Activated CD4-positive, alpha-beta T cell treated with anti-CD3 and anti-CD28 coated beads, Interleukin-2, amount 10 ng/mL, durations not matched to agents 24 days and 14 days (primary cell): ENCODE measurements at places on chromosomes 12 and 14. TPM values are rescaled to one million over a fixed set of nuclear protein-coding genes. Genes with fewer than 3 reads are reported as not detected.

- peak; percentile 71 for DNase-seq
Measured at GRCh38 chr14:72883961-72884360, 9.9 kb downstream of the DPF3 start.

- DNase-seq: no peak
Measured at GRCh38 chr12:49832836-49833421, 4.7 kb upstream of the NCKAP5L start.

GRCh38 chr12:131066886-131067490 lies 113.3 kb downstream of the ADGRD1 start:
- DNase-seq: no peak

GRCh38 chr12:107564946-107565345 lies 120.7 kb upstream of the PWP1 start:
- DNase-seq: peak; percentile 65

DNA sequence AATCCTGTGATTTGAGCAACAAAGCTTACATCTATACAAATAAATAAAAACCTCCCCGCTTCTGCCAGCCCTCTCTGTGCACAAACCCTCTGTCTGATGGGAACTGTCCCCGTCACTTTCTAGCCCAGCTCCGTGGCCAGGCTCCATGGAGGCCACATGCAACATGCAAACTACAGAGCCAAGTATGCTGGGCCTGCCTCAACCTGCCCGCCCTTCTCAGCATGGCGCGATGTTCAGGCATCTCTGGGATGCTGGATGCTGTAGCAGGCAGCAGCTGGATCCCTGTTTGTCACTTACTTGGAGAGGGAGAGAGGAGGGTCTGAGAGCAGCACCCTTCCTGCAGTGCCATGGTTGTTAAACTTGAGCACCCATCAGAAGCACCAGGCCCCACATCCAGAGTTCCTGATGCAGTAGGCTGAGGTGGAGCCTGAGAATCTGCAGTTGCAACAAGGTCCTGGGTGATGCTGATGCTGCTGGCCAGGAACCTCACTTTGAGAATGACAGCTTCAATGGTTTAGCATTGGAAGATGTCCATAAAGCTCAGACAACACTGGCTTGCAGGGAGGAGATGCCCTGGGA lies 32.4 kb downstream of the CLMN start:
- no peak for DNase-seq

The DEPDC4 gene
- 1.3 and 2.9 TPM in 2 replicates for total RNA-seq

The POTEG gene
- not detected in 2 replicates for total RNA-seq

- peak; percentile 91 for DNase-seq
Measured at GRCh38 chr14:73785834-73786635, 65.6 kb upstream of the PTGR2 start.

GRCh38 chr14:103628684-103629502 lies at the start of gene KLC1:
Gene KLC1, plus strand, starts transcription at chr14:103629211. Its CDS starts 25,354 bp downstream, at chr14:103654565.
- peak; percentile 96 for DNase-seq

The C12orf54 gene
- total RNA-seq: not detected in 2 replicates

- no peak for DNase-seq
Measured at GRCh38 chr14:22381408-22381760, 207.6 kb downstream of the DAD1 start.

- DNase-seq: no peak
Measured at GRCh38 chr14:34030864-34031263, 80.0 kb upstream of the EGLN3 start.

The SERPINA10 gene
- total RNA-seq: not detected in 2 replicates

- no peak for DNase-seq
Measured at GRCh38 chr12:28212182-28212581, 21.9 kb downstream of the CCDC91 start.

- DNase-seq: no peak
Measured at GRCh38 chr14:93085911-93086310, 29.8 kb downstream of the ITPK1 start.

GRCh38 chr12:124457287-124458219 lies 109.9 kb downstream of the NCOR2 start:
- peak; percentile 84 for DNase-seq

The EFCAB11 gene
- 6.8 and 7.8 TPM in 2 replicates for total RNA-seq

DNA sequence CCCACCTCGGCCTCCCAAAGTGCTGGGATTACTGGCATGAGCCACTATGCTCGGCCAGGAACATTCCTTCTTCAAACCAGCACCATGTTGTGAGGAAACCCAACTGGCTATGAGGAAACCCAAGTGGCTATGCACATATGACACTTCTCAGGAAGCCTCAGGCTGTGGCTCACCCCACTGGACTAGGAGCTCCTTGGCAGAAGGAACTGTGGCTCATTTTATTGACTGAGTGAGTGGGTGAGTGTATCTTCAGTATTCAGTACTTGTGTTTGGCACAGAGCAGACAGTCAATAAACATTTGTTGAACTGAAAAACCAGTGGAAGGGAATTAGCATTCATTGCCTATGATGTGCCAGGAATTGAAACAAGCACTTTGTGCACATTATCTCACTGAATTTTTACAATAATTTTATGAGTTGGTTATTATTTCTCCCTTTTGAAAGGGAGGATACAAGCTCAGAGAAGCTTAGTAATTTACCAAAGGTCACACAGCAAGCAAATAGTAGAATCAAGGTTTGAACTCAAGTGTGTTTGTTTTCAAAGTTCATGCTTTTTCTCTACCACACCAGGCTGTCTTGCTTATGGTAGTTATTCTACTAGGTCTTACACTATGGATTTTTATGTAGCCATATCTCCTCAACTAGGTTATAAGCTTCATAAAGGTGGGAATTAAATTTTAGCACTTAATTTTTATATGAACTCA lies 121.6 kb downstream of the VEZT start:
- DNase-seq: no peak

The CD27 gene
- total RNA-seq: 74.0 and 77.7 TPM in 2 replicates

The TSPAN19 gene
- not detected in 2 replicates for total RNA-seq

The CACNA2D4 gene
- 6.3 and 6.8 TPM in 2 replicates for total RNA-seq

- DNase-seq: no peak
Measured at GRCh38 chr14:23641915-23642588, 5.9 kb downstream of the DHRS2 start.

DNA sequence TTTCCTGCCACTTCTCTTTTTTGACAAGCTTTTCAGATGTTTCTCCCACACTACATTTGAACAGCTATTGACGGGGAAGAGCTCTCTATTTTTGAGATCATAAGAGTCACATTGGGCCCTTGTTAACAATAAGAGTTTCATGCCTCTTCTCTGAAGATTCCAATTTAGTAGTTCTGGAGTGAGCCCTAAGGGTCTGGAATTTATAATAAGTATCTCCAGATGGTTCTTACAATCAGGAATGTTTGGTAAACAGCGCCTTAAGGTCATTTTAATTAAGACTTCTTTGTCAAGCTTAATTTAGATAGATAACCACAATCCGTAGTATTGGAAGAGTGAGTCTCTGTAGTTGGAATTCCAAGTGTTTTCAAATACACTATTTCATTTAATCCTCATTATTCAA lies 60.6 kb upstream of the HECTD1 start:
- DNase-seq: no peak

GRCh38 chr12:10700581-10700980 lies 22.5 kb downstream of the YBX3 start:
- no peak for DNase-seq

DNA sequence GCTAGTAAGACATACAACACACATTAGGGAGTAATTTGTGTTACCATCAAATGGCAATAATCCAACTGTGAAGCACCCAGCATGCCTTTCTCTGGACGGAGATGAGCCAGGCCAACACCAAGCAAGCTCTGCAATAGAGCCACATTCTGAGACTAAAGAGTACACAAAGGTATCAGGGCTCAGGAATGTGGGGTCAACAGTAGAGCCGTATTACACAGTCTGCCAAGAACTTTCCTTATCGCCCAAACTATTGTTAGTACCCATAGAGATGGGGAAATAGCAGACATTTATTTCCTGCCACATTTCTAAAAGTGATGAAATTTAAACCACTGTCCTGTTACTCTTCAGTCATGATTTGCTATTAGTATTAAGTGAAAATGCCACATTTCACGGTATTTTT lies 113.7 kb downstream of the BMP4 start:
- no peak for DNase-seq

GRCh38 chr12:6523708-6524107 lies 10.6 kb upstream of the GAPDH start:
- no peak for DNase-seq

- peak; percentile 97 for DNase-seq
Measured at GRCh38 chr12:104986022-104986941, at the start of gene NOPCHAP1. Gene NOPCHAP1, plus strand, starts transcription at chr12:104986316. Its CDS starts 37 bp downstream, at chr12:104986353.

The TXNDC16 gene
- 4.7 and 6.2 TPM in 2 replicates for total RNA-seq

The FGF23 gene
- total RNA-seq: not detected in 2 replicates

GRCh38 chr12:32834122-32834521 lies 62.5 kb downstream of the PKP2 start:
- DNase-seq: no peak

The KRT77 gene
- not detected in 2 replicates for total RNA-seq

DNA sequence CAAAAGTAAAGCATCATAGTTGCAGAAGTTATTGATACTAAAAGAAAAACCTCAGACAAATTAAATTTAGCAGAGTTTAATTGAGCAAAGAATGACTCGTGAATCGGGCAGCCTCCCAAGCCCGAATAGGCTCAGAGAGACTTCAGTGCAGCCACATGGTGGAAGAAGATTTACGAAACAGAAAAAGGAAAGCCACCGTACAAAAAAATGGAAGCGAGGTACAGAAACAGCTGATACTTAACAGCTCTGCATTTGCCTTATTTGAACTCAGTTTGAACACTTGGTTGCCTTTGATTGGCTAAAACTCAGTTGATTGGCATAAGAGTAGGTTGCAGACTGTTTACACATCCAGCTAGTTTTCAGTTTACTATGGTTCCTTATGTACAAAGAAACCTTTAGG lies 12.9 kb downstream of the TTC9 start:
- peak; percentile 75 for DNase-seq

DNA sequence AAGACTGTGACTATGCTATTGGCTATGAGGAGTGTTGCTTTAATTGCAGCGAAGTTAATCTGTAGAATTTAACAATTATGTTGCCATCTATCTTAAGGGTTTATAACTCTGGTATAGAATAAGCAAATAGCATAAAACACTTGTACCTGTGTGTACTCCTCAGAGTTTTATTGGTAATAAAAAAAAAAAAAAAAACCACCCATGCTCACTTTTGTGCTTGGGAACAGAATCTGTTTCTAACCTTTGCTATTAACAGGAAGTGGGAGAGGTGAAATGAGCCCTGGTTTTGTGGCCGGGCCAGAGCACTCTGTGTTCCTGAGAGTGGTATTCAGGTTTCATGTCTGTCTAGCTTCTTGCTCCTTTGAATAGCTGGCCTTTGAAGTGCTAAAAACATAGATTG lies 53.1 kb downstream of the PDE3A start:
- no peak for DNase-seq

GRCh38 chr14:50812180-50812579 lies 18.8 kb downstream of the NIN start:
- no peak for DNase-seq

- no peak for DNase-seq
Measured at GRCh38 chr14:56979936-56980335, 169.7 kb upstream of the OTX2 start.

The OTX2 gene
- total RNA-seq: not detected in 2 replicates

GRCh38 chr14:55537782-55538181 lies 42.2 kb upstream of the KTN1 start:
- DNase-seq: no peak

DNA sequence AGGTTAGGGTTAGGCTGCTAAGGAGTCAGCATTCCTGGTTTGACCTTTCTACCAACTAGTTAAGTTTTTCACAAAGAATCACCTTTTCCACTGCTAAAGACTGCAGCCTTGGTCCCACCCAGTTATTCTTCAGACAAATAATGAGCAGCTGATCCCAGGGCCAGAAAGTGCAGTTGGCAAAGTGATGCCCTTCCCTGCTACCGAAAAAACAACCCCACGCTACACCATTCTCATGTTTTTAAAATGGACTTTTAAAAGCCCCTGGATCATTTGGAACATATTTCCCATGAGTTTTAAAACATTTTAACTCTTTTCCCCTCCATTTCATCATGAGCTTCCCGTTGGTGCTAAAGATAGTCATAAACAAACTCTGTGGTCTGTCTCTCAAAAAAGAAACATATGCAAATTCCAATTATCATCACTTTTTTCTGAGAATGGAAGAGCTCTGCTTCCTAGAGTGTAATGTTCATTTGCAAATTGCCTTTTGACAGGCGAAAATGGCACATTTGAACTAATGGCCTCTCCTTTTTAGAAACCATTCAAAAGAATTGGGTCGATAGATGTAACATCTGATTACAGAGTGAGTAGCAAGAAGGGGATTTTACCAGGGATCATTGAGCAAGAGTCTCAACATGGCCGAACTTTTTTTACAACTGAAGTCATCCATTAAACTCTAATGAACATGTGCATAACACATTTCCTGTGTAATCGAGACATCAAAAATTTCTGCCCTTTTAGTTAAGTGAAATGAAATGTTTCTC lies 129.3 kb upstream of the RAP1B start:
- peak; percentile 71 for DNase-seq

DNA sequence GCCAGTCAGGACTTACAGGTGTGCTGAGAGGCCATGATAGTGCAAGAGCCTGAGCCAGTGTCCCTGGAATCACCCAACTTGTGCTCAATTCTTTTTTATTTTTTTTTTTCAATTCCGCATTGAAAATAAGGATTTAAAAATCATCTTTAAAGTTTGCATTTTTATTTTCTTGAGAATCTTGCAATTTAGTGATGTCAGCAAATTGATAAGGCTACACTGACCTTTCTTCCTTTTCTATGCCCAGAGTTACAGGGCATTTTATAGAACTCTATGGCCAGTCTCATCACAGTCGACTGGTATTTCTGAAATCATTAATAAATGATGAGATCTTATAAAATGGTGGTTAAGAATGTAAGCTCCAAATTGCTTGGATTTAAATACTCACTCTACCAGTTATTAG lies 63.3 kb upstream of the PRKD1 start:
- DNase-seq: no peak

GRCh38 chr12:40152783-40153383 lies 47.0 kb upstream of the SLC2A13 start:
- peak; percentile 84 for DNase-seq

The DPPA3 gene
- not detected in 2 replicates for total RNA-seq

DNA sequence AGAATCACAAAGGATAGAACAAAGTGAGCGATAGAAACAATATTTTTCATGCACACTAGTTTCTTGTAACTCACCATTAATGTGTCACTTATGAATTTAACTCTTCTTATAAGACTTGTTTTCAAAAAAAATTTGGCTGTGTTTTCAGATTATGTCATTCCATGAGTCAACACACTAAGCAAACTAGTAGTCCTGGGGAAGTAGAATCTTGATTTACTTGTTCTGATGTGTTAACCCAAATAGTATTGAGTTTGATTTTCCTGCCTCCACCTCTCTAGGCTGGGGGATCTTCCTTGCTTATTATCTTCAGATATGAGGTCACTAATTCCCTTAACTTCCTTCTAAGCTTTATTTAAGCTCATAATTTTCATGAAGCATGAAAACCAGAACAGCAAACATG lies 151.0 kb upstream of the SEL1L start:
- no peak for DNase-seq

DNA sequence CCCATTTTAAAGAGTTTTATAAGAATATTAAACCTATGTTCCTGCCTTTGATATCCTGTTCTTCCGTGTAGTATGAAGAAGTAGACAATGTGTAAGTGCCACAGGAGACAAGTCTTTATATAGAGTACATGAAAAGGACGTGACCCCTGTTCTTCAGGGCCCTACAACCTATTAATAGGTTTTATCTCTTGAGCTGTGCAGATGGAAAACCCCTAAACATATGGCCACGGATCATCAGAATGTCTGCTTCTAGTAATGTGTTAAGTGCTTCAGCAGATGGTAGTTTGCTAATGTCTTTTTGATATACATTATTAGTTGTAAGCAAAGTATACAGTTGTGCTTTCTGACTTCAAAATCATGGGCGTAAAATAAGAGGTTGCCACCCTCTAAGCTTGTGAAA lies 228.5 kb downstream of the PTPRO start:
- DNase-seq: no peak

GRCh38 chr12:106271575-106272505 lies 24.0 kb upstream of the CKAP4 start:
- no peak for DNase-seq

The OR6C2 gene
- total RNA-seq: not detected in 2 replicates
